ENCODE measurements at places on chromosomes 11 and 22.
A peak's percentile ranks its signal among the peaks of the same experiment; 100 is the strongest.

GRCh38 chr22:26617271-26618199 is at the start of gene CRYBB1:
Gene CRYBB1, minus strand, starts transcription at chr22:26618027. Its CDS starts 1,708 bp downstream, at chr22:26616319.
- H3K27ac ChIP-seq = no peak within 1 kb of the TSS
- H3K4me1 ChIP-seq = peaks cover 8% of the 10 kb centered on the region
- no peaks in the 10 kb centered on the region for H3K36me3 ChIP-seq
- no peaks in the 10 kb centered on the region for H3K27me3 ChIP-seq

- peaks cover 4% of the 10 kb centered on the region for H3K36me3 ChIP-seq
- H3K4me3 ChIP-seq = peak overlapping the region; percentile 92
- peaks cover 9% of the 10 kb centered on the region for H3K27me3 ChIP-seq
- H3K27ac ChIP-seq = peak overlapping the region; percentile 82
Observed at GRCh38 chr11:124115782-124116616, 749 bp downstream of the VWA5A start.

- no peak for DNase-seq
- H3K4me1 ChIP-seq = no peaks in the 10 kb centered on the region
- no peak overlapping the region for H3K27ac ChIP-seq
- H3K27me3 ChIP-seq = no peaks in the 10 kb centered on the region
Observed at GRCh38 chr11:1276866-1277615, 32.4 kb downstream of the TOLLIP start.

DNA sequence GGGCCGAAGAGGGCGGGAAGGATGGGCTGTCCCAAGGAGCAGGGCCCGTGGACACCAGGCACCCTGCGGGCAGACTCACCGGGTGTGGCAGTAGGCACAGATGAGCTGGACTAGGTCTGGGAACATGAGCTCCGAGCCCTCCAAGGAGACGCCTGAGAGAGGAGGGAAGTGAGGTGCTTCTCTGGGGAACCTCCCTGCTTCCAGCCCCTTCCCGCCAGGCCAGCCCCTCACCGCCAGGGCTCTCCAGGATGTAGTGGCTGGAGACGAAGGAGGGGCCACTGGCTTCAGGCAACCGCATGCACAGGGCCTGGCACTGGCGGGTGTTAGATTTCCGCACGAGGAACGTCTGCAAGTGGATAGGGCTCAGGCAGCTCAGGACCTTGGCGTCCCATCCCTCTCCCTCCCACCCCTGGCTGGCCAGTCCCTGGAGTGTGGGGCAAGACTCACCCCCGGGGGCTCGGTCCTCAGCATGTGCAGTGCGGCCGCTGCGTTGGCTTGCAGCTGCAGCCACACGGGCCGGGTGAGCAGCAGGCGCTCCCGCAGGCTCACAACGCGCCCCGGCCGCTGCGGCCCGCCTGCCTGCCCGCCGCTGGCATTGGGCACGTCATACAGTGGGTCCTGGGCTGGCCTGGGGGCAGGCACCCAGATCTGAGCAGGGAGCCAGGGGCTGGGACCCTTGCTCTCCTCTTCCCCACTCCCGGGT is 552 bp downstream of the RIN1 start:
- DNase-seq = no peak
- peak overlapping the region; percentile 83 for H3K27ac ChIP-seq
- H3K4me1 ChIP-seq = peaks cover 27% of the 10 kb centered on the region
- H3K36me3 ChIP-seq = peaks cover 2% of the 10 kb centered on the region
- no peaks in the 10 kb centered on the region for H3K27me3 ChIP-seq

DNA sequence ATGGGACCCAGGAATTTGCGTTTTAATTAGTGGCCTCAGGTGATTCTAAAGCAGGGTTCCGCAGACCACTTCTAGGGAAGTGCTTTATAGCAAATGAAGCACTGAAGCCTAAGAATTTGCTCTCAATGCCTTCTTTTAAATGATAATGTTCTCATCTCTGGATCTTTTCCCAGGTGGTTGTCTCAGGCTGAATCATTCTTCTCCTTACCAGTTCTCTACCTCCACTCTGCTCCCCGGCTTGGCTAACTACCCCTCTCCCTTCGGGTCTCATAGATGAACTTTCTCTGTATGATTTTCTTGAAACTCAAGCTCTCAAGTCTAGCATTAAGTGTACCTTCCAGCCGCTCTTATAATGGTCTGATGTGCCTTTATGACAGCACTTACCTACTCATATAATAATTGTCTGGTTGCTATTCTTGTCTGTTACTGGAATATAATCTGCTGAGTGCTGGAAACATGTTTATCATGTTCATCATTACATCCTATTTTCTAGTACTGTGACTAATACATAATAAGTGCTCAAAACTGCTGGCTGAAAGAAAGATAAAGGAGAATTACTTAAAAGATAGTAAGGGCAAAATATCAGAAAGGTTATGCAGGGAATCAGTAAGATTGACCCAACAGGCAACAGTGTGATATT is 195.9 kb upstream of the SESN3 start:
- no peaks in the 10 kb centered on the region for H3K4me1 ChIP-seq
- H3K4me3 ChIP-seq = no peak overlapping the region
- no peaks in the 10 kb centered on the region for H3K27me3 ChIP-seq
- H3K27ac ChIP-seq = no peak overlapping the region
- no peaks in the 10 kb centered on the region for H3K36me3 ChIP-seq

- H3K27me3 ChIP-seq = peaks cover 18% of the 10 kb centered on the region
- no peak overlapping the region for H3K27ac ChIP-seq
- H3K36me3 ChIP-seq = no peaks in the 10 kb centered on the region
- no peaks in the 10 kb centered on the region for H3K4me1 ChIP-seq
- no peak for DNase-seq
Observed at GRCh38 chr11:102026217-102026616, 21.0 kb upstream of the CFAP300 start.

DNA sequence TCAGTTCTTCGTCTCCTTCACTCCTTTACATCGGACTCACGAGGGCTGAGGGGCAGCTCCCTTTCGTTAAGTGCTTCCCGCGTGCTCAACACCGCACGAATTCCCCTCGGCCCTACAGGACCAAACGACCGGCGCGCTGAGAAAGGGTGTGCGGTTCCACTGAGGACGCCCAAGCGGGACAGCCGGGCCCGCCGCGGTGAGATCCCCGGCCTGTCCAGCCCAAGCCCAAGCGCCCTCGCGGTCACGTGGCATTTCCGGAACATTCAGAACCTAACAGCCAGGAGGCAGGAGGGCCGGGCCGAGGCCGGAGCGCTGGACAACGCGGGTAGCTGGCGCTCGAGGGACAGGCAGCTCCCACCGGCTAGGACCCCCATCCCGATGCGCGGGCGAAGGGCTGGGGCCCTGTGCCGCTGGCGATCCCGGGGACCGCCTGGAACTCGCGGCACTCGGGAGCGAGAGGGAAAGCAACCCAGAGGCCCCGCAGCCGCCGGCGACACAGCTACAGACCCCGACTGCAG is 737 bp upstream of the STIP1 start:
- DNase-seq = no peak
- peak overlapping the region; percentile 94 for H3K4me3 ChIP-seq
- no peaks in the 10 kb centered on the region for H3K27me3 ChIP-seq
- H3K27ac ChIP-seq = peak overlapping the region; percentile 98

DNA sequence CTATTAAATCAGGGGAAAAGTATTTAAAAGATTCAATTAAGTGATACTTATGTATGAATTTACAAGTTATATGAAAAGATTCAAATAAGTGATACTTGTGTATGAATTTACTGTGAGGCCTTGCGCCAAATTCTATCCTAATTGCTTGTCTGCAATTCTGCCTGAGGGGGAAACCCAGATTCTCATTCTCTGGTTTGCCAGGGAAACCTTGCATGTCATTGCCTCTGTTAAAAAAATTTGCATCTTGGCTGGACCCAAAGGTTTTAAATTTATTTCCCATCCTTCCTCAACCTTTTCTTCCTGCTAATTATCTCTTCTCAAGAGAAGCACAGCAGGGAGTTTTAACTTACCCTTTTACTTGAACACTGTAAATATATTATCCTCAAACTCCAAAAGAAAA is 13.8 kb downstream of the OLFML1 start:
- H3K4me1 ChIP-seq = peaks cover 14% of the 10 kb centered on the region
- no peaks in the 10 kb centered on the region for H3K27me3 ChIP-seq
- H3K4me3 ChIP-seq = no peak overlapping the region
- no peak for DNase-seq
- H3K36me3 ChIP-seq = peaks cover 3% of the 10 kb centered on the region
- H3K27ac ChIP-seq = no peak overlapping the region

- peaks cover 20% of the 10 kb centered on the region for H3K4me1 ChIP-seq
- peaks cover 4% of the 10 kb centered on the region for H3K36me3 ChIP-seq
- peak within 1 kb of the TSS; percentile 77 for H3K4me3 ChIP-seq
- DNase-seq = no peak
- H3K27me3 ChIP-seq = no peaks in the 10 kb centered on the region
Observed at GRCh38 chr11:818396-819128, at the start of gene PNPLA2. Gene PNPLA2, plus strand, starts transcription at chr11:818914. Its CDS starts 805 bp downstream, at chr11:819719.

DNA sequence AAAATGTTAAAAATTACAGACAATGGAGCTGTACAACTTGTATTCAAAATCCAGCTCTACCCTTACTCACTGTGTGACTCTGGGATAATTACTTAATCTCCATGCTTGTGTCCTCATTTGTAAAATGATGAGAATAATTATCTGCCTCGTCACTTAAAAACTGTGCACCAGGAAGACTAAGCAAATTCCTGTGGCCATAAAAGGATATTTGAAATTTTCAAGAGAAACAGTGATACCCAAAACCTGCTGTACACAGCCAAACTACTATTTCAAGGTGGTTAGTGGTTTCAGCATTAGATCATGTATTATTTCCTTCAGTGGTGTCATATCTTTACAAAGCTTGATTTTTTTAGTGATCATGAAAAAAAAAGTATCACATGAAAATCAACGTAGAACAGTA is 136.9 kb downstream of the METTL15 start:
- H3K27ac ChIP-seq = no peak overlapping the region
- H3K4me1 ChIP-seq = no peaks in the 10 kb centered on the region
- peaks cover 40% of the 10 kb centered on the region for H3K36me3 ChIP-seq
- H3K27me3 ChIP-seq = no peaks in the 10 kb centered on the region
- no peak for DNase-seq
- H3K4me3 ChIP-seq = no peak overlapping the region

Measured in activated naive CD8-positive, alpha-beta T cell treated with anti-CD3 and anti-CD28 coated beads for 36 hours (primary cell).